Amygdala (tissue), 56 donors: ENCODE measurements at places on chromosomes 2 and 18.

DNA sequence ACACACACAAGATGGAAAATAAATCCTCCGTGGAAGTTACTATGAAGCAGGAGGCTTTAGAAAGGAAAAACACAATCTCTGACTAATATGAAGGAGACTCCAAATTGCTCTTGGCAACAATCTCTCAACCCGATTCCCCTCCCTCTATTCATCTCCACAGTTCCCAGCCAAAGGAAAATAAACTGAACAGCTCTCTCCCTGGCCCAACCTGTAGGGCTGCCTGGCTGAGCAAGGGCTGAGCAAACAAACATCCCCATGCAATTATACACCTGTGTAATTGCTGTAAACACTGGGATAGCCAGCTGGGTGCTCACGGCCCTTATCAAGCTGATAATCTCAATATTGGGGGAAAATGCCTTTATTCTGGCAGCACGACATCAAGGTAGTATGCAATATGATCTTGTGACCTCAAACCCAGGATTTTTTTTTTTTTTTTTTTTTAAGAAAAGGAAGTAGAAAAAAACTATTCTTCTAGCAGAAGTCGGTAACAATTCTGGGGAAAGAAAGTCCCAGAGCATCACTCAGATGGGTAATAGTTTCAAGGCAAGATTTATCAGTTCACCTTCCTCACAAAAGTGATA lies 203.3 kb upstream of the SMAD2 start:
- no peak for DNase-seq

- DNase-seq: no peak
Measured at GRCh38 chr18:2168022-2168421, 403.3 kb downstream of the METTL4 start.

DNA sequence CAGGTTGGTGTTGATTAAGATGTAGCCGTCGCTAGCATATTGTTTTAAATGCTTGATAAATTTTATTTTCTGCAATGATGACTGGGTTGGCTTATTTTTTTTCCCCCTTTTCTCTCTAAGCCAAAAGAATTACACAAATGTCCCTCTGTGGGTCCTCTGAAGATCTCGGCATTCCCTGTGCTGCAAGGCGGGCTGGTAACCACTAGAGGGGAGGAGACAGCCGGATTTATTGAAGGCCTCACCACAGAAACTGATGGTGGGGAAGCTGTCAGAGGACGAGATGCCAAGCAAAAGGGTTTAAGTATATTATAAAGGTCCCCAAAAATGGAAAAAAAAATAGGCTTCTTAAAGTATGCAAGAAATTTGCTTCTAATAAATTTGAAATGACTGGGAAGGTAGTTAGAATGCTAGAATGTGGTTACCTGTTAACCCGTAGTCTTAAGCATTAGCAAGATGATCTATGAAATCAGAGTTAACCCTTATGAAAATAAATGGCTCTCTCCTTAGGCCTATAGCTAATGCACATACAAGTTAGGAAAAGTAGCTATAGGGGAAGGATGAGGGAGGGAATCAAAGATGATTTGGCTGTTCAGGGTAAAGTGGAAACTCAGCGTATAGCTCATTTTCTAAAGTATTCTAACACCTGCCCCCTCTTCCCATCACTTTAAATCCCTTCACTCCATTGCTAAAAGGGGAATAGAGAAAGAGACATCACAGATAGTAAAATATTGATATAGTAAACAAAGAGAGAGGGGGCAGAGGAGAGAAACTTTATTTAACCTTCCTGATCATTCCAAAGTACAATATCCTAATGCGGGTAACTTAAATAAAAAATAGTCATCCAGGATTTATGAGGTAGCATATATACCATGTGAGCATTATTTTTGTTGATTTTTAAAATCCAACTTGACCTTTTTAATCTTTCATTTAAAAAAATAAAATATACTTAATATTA lies 894.5 kb upstream of the POU3F3 start:
- DNase-seq: peak; percentile 52

DNA sequence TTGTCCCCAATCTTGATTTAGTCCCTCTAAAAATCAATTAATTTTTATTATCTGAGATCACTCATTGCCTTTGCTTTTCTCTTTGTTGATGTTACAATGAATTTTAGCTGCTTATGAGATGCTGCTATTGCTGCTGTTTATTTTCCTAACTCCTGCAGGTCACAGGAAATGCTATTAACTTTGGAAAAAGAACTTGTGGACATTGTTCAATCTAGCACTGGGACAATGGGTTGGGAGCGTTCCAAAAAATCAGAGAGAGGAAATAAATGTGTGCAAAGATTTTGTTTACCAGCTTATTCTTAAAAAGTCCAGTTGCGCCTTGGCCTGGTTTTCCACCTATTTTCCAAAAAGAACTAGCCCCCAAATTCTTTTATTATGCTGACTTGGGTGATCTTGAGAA lies 268.3 kb downstream of the PTH2R start:
- DNase-seq: no peak

DNA sequence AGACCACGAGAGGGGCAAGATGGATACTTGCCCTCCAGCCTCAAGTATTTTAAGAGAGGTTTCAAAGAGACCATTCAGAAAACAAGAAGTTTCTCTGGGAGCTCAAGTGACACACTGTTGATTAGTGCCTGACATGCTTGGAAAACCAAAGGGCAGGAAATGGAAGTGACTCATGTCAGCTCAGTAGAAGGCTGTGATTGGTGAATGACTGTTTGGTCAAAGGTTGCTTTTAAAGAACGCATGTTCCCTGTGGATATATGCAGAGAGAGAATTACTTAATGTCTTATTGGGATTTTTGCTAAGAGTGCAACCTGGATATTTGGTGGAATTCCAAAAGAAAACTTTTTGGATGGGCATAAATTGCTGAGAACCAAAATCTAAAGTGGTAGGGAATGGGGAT lies 549.9 kb downstream of the XIRP2 start:
- DNase-seq: no peak

DNA sequence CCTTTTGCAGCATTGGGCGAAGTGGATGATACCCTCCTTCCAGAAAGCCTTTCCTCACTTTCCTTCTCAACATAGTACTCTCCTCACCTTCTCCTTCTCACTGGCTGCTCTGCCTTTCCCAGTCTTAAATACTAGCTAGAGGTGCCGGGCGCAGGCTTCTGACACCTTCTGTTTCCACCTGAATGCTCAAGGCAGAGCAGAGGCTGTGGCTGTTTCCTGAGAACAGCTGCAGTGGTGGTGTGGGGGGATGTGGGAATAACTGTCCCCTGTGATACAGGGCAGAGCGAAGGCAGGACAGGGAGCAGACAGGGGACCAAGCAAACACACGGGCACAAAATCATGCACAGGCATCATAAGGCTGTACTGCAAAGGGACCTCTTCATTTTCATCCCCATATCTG lies 303.1 kb downstream of the SS18 start:
- no peak for DNase-seq

- DNase-seq: no peak
Measured at GRCh38 chr2:64808092-64808491, 154.4 kb upstream of the SERTAD2 start.

DNA sequence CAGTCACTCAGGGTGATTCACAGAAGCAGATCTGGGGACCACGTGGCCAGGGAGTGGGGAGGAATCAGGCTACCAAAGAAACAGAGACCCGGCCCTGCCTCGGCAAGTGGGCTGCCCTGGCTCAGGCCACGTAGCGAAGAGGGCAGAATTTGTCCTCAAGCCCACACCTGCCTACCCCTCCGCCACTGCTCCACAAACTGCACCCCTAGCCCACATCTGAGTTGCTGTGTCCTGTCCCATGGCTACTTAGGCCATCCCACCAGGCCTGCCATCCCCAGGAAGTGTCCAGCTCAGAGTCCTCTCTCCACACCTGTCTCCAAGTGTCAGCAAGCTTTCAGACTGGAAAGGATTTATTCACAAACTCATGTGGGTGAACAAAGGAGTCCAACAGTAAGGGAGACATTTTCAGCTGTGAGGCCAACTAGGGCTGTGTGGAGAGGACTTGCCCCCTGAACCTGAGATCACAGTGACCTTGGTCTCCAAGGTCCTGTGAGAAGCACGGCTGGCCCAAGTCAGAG lies 31.7 kb upstream of the ASPRV1 start:
- DNase-seq: no peak

- no peak for DNase-seq
Measured at GRCh38 chr2:156817430-156817829, 381.3 kb downstream of the GPD2 start.

DNA sequence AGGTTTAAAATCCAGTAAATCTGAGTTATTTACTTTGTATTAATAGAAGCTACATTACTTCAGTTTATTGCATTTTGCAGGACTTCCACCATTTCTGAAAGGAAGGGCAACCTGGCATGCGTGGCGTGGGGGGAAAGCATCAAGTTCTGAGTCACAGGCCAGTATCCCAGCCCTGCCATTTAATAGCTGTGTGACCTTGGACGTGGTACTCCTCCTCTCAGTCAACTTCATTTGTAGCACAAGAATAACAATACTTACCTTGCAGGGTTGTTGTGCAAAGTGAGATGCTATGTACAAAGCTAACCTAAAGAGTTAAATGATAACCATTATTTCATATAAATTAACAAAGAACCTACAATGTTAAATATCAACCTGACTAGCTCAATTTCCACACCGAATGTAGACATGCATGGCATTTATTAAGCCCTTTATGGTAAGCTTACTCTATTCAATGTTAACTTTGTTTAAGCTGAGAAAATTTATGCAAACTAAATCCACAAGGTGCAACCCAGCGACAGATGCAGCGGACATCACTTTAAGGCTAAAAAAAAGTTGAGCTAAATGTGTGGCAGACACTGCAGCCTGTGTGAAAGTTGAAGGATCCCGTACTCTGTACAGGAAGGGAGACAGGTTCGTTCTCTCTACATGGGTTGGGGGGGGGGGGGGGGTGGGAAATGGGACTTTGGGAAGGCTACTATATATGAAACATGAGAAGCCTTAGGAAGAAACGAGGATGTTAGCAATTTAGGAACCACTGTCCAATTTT lies 17.2 kb upstream of the STPG4 start:
- no peak for DNase-seq

DNA sequence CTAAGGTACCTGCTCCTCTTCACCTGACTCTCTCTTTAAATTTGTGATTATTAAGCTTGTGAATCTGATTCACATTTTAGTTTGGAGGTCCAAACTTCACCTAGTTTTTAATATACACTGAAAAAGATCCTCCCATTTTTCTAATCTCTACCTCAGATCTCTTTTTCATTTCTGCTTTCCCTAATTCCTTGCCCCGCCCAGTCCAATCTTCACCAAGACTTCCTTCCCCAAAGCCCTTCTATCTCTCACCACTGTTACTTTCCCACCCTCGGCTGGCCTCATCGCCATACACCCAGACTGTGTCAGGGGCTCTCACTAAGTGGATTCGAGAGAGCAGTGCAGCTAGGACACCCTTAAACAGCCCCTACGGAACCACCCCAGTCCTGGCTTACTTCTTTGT lies 40.0 kb downstream of the LBH start:
- no peak for DNase-seq

- no peak for DNase-seq
Measured at GRCh38 chr2:53455094-53455493, 312.5 kb upstream of the CHAC2 start.

DNA sequence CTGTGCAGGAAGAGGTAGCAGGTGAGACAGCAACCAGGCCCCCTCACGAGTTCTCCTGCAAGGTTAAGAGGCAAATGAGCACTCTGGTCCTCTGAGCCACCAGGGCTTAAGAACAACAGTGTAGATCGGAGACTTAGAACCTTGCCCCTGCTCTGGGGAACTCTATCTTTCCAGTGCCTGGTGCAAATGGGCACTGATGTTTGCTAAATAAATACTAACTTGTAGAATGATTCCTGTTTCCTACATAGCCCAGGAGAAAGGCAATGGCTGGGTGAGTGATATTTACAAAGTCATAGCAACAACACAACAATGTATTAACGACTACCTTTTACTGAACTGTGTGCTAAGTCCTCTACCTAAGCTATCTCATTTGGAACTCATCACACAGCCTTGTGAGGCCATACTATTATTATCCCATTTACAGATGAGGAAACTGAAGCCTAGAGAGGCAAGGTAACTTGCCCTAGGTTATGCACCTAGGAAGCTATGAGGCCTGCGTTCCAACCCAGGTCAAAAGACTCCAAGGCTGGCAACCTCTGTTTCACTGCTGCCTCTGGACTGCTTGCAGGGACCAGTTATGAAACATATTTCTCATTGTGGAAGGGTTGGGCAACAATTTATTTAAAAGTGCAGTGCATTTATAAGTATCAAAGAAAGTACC lies 4.3 kb downstream of the ATP8B1 start:
- DNase-seq: no peak

- DNase-seq: no peak
Measured at GRCh38 chr2:26464390-26465265, 13.3 kb downstream of the OTOF start.

DNA sequence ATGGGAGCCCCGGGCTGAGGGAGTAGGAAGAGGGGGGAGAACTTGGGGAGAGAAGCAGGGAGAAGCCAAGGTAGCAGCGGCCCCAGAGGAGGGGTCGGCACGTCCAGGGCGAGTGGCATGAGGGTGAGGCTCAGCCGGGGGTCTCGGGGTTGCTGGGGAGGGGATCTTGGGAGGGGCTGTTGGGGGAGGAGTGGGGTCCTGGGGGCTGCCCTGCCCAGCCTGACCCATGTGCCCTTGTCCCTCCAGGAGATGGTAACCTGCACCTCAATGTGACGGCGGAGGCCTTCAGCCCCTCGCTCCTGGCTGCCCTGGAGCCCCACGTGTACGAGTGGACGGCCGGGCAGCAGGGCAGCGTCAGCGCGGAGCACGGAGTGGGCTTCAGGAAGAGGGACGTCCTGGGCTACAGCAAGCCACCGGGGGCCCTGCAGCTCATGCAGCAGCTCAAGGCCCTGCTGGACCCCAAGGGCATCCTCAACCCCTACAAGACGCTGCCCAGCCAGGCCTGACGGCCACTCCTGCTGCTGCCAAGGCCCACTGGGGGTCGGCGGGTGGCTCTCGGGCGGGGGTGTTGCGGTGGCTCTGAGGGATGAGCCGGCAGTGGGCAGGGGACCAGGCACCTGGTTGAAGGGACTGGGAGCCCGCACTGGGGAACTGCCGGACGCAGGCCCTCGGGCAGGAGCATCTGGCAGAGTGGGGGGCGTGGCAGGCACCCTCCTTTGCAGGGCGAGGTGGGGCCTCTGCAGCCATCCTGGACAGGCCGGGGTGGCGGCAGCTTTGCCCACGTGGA lies 9.0 kb upstream of the GAL3ST2 start:
- DNase-seq: no peak

- DNase-seq: no peak
Measured at GRCh38 chr2:187851955-187852561, 297.8 kb upstream of the TFPI start.

- DNase-seq: no peak
Measured at GRCh38 chr2:220446106-220446712, 818.8 kb downstream of the SLC4A3 start.

GRCh38 chr18:76866666-76867065 lies 44.3 kb downstream of the ZNF236 start:
- DNase-seq: no peak
